Activated T-helper 2 cell treated with anti-CD3 and anti-CD28 coated beads, Interferon-gamma antibody, Interleukin-2, Interleukin-4, amounts not matched to agents 10 μg/mL and 5 μg/mL and 100 μg/mL, durations not matched to agents 14 hours and 24 hours and 36 hours (primary cell): ENCODE measurements at places on chromosomes 2 and 18.

DNA sequence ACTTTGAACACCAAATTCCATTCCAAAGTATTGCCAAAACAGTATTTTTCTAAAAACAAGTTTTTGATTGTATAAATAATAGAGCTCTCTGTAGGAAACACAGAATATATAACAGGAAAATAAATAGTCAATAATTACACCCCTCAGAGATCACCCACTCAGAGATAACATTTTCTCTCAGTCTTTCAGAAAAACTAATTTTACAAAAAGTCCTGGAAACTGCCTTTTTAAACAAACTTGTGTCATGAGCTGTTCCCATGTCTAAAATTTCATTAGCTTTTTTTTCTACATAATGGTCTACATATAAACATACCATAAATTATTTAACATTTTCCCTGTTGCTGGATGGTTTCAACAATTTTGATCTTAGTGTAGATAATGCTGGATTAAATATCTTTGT, 1.2 kb upstream of the WDSUB1 start:
- DNase-seq, result no peak

GRCh38 chr2:124241-124880, 78.1 kb upstream of the FAM110C start:
- DNase-seq, result no peak

- no peak for DNase-seq
Observed at GRCh38 chr18:76823587-76824011, 1.2 kb downstream of the ZNF236 start.

DNA sequence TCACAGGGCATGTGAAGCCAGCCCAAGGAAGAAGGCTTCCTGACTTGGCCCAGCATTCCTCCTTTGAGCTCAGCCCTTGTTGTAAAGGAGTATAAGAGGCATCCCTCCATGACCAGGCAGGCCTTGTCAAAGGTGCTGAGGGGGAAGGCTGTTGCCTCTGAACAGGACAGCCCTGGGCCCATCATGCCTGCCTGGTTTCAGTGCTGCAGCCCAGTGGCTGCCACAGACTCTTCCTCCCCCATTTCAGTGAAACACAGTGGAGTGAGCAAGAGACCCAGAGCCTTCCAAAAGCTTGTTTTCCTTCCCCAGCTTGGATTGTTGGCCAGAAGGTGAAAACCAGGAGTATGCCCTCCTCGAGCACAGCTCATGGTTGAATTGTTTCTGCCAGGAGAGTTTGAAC, 19.9 kb upstream of the RPL37A start:
- no peak for DNase-seq

- DNase-seq, result no peak
Observed at GRCh38 chr2:152243761-152244640, 68.4 kb upstream of the STAM2 start.

DNA sequence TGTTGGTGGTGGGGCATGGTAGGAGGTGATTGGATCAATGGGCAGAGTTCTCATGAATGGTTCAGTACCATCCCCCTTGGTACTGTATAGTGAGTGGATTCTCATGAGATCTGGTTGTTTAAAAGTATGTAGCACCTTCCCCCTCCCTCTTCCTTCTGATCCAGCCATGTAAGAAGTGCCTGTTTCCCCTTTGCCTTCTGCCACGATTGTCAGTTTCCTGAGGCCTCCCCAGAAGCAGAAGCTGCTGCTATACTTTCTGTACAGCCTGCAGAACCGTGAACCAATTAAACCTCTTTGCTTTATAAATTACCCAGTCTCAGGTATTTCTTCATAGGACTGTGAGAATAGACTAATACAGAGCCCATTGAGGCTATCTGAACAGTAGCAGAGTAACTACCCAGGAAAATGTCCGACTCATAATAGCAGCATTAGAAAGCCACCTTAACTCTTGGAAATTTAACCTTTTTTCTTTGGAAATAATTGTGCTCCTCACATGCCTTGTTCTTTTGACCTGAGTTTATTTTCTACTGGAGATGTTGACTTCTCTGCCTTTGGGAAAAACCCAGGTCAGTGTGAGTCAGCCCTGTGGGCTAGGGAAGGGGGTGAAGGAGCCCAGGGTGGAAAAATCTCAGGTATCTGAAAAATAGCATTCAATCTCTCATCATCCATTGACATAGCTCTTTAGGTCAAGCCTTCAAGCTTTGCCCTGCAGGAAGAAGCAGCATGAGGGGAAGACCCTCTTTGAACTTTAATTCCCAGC, 18.1 kb downstream of the CYP1B1 start:
- DNase-seq, result no peak

DNA sequence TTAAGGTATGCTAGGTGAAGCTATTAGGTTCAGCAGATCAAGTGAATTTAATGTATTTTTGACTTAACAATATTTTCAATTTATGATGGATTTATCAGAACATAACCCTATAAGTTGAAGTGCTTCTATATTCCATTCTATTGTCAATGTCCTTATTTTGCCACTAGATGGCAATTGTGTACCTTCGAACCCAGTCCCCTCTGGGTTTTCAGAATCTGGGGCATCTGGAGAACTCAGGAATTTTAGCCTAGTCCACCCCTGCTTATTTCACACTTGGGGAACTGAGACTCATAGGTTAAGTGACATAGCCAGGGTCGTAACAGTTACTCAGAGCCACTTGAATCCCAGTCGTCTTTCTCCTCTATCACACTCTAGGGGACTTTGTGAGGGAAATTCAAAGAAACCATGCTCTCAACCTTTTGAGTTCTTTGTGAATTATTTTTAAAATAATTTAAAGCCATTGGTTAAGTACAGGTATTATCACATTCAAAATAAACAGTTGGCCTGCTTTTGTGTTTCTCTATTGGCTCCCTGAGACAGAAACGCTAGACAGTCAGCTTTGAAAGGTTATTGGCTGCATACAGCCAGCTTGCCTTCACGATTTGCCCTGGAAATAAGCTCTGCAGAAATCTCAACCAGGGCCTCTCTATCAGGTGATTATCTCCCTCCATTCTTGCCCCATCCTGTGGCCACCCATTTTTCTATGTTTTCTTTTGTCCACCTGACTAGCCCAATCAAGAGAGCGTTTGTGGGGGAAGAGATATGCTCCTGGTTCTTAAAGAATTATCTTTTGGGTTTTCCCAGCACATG, 145.0 kb downstream of the TTC27 start:
- no peak for DNase-seq

GRCh38 chr2:40225670-40226210, 226.2 kb downstream of the SLC8A1 start:
- no peak for DNase-seq

GRCh38 chr2:143533846-143534245, 404.6 kb downstream of the ARHGAP15 start:
- no peak for DNase-seq

DNA sequence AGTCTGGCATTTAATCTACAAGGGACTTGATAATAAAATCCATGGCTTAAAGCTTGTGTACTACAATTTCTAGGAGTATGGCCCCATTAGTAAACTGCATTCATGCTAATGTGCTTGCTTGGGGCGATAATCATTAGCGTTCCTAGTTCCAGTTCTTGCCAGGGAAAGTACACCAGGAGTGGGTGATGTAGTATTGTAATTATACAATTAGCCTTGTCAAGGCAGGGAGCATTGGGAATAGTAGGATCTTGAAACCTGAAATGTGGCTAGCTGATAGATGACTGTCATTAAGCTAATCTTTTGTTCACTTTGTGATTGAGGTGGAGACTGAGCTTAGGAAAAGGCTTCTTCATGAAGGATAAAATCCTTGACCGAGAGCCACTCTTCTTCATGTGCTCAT, 989.2 kb downstream of the CPS1 start:
- DNase-seq, result no peak

- DNase-seq, result no peak
Observed at GRCh38 chr2:36473230-36473629, 117.7 kb downstream of the CRIM1 start.

DNA sequence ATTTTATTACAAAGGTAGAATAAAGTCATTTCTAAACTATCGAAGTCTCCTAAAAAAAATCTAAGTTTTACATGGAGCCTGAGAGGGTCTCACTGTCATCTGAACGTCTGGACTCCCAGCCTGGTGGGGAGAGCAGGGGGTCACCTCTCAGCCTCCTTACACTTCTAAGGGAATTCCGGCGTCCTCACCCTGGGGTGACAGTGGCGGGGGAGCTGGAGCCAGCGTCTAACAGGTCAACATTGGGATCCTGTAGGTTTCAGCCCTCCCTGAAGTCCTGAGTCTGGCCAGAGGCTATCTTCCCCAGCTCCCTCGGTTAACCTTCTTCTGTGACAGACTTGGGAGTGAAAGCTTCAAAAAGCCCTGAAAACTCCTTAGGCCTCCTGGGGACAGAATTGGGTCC, 34.6 kb upstream of the GLI2 start:
- DNase-seq, result no peak

DNA sequence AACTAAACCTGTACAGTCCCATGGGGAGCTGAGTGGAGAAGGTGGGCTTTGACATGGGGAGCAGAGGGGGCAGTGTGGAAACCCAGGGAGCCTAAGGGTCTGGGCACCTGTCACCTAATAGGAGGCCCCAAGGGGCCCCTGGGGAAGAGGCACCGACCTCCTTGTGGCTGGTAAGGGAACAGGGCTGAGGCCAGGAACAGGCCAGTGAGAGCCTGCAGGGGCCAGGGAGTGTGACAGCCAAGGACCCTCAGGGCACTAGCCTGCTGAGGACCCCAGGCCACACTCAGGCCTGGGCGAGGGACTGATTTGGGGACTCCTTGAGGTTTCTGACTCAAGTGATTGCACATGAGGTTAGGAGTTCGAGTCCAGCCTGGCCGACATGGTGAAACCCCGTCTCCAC, 24.5 kb upstream of the ALPP start:
- DNase-seq, result no peak

GRCh38 chr2:71856773-71857525, 290.7 kb downstream of the CYP26B1 start:
- DNase-seq, result no peak

- no peak for DNase-seq
Observed at GRCh38 chr18:60113396-60113795, 213.6 kb downstream of the PMAIP1 start.

DNA sequence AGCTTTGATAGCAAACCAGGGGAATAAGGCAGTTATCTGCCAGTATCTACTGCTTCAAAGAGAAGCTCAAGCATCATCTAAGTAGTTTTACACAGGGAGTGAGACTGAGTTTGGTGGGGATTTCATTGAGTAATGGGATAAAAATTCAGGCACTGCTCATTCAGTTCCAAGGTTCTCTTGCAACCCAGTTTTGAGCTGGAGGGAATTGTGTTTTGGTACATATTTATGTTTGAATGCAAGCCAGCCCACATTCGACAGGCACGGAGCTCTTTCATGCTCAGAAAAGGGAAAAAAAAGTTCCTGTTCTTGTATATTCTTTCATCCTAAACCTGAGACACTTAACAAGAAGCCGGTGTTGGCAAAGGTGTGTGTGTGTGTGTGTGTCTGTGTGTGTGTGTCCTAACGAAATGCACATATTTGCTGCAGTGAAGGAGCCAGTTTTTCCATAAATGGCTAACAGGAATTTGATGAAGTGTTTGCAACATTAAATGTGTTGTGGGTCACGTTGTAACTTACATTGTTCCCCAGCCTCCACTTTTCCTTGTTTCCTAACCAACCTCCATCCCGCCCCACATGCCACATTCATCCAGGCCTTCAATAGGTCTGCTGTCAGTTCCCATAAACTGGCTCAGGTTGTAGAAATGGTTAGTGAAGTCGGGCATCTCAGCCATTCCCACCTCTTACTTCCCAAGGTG, 311.1 kb downstream of the TXNL1 start:
- no peak for DNase-seq

GRCh38 chr2:14513903-14514302, 118.6 kb upstream of the LRATD1 start:
- no peak for DNase-seq

GRCh38 chr2:196165016-196165415, 6.4 kb downstream of the STK17B start:
- DNase-seq, result no peak

DNA sequence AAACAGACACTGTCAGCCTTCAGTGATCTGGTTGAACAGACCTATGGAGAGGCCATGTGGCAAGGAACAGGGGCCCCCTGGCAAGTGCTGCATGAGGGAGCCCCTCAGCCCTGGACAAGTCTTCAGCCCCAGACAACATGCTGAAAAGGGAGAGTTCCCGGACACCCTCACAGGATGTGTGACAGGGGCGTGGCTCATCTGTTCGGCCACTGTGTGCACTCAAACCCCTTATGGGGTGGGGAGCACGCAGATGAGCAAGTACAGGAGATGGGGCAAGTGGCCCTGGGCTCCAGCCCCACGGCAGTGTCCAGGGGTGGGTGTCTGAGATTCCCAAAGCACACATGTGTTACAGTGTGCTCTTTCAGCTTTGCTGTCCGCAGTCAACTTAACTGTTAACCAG, 35.4 kb upstream of the MPPE1 start:
- DNase-seq, result no peak

DNA sequence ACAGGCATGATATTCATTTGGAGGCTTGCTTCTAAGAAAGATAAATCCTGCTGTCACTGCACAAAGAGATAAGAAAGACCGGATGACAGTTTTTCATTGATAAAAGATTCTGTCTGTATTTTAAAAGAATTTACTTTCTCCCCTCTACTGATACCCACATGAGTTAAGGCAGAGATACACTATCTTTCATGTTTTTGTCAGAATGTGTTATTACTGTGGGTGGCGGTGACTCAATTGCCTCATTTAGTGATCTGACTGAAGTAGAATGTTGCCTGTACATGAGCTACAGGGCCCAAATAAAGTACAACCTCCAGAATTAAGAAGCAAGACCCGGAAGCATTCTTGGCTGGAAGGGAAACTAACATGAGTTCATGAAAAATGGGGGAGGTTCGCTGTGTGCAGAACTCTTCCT, 480.0 kb downstream of the SLC4A3 start:
- no peak for DNase-seq

DNA sequence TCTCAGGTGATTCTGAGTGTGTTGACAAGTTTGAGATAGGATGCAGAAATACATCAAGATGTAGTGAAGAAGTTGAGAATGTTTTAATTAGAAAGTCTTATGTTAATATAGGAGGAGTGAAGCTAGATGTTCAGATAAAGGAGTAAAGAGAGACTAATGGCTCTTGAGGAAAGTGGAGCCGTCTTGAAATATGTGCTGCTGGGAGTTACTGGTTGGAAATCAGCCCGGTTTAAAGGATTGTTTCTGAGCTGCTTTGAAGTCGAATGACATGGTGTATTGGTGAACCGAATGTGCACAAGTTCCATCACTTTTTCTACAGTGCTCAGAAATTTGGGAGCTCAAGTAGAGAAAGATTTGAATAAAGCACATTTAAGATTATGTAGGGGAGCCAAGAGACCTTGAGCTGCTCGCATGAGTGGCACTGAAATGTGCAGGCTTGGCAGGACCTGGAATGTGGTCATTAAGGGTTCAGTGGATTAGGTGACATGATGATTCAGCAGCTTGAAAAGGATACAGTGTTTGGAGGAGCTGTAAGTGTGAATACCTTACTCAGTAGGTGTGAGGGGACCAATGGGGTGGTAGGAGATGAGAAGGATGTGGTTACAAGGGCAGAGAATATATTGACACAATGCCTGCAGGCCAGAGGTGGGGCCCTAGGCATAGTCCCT, 68.6 kb downstream of the CAB39 start:
- peak; percentile 26 for DNase-seq

- no peak for DNase-seq
Observed at GRCh38 chr18:59564561-59564960, 132.7 kb downstream of the CCBE1 start.
